ENCODE measurements at places on chromosomes 7 and 10.

DNA sequence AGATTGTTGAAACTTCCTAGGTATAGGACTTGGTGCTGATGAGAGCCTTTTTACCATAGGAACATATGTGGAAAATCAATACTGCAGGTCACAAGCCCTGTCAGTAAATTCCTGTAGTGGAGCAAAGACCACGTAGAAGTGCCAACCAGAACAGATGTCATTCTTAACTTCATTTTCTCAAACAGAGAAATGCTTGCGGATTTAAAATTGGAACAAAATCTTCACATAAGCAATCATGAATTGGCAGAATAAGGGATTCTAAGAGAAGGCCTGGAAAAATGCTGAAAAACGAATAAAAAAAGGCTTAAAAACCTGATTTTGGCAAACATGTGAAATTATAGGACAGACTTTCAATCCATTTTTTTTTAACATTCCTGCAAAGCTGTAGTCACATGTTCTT, 80.8 kb upstream of the SMIM30 start:
- no peak for DNase-seq
- no peaks in the 10 kb centered on the region for H3K4me1 ChIP-seq
- H3K27me3 ChIP-seq = no peaks in the 10 kb centered on the region
- no peaks in the 10 kb centered on the region for H3K36me3 ChIP-seq

GRCh38 chr7:111753968-111754367, 191.7 kb upstream of the IMMP2L start:
- H3K27me3 ChIP-seq = no peaks in the 10 kb centered on the region
- no peaks in the 10 kb centered on the region for H3K4me1 ChIP-seq
- no peak for DNase-seq
- H3K36me3 ChIP-seq = no peaks in the 10 kb centered on the region
- no peak overlapping the region for H3K27ac ChIP-seq

DNA sequence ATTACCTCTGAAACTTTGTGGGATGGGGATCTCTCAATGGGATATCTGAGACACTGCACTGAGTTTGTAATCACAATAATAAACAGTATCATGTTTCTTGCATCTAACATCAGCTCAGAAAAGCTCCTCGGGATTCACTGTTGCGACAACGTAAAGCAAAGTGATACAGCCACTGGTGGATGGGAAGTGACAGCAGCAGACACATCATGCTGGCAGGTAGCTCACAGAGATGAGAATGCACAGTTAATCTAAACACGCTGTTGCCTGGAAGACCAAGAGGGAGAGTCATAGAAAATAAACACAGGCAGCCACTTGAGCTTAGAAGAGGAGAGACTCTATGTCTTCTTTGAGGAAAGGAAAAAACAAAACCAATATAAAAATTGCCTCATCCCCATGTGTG, 513.8 kb downstream of the MAGI2 start:
- no peaks in the 10 kb centered on the region for H3K27me3 ChIP-seq
- H3K27ac ChIP-seq = no peak overlapping the region
- H3K36me3 ChIP-seq = no peaks in the 10 kb centered on the region
- no peak overlapping the region for H3K4me3 ChIP-seq

DNA sequence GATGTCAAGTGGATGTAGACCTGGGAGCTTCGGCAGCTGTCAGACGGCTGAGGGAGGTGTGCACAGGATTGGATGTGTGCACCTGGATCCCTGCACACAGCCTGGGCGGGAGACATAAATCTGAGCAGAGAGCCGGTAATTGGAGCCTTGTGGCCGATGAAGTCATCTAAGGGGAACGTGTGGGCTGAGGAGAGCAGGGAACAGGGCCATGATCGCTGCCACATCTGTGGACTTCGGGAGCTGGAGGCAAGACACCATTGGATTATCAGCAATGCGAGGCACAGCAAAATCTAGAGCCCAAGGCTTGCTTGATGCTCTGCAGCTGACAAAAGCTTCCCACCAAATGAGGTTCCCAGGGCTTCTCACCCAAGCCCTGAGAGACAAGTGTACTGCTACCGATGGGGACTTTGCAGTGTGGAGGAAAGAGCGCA, 147.7 kb downstream of the PTPN20 start:
- no peaks in the 10 kb centered on the region for H3K27me3 ChIP-seq
- DNase-seq = no peak

DNA sequence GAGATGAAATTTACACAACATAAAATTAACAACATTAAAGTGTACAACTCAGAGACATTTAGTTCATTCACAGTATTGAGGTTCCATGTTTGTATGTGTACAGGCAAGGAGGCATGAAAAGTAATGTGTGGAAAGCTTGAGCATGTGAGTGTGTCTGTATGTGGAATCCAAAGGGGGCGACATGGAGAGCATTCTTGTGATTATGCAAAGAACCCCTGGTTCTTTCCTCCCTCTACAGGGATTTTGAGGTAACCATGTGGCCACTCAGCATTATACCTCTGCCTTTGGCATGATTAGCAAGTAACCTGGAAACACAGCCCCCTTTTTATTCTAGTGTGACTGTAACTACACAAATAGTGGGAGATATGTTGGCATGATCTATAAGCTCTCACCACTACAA, 21.0 kb downstream of the OR2F1 start:
- H3K27me3 ChIP-seq = no peaks in the 10 kb centered on the region
- H3K27ac ChIP-seq = no peak overlapping the region
- H3K4me1 ChIP-seq = no peaks in the 10 kb centered on the region
- no peaks in the 10 kb centered on the region for H3K36me3 ChIP-seq
- no peak for DNase-seq
- no peak overlapping the region for H3K4me3 ChIP-seq

GRCh38 chr7:2876031-2876731, 32.1 kb upstream of the GNA12 start:
- H3K4me3 ChIP-seq = no peak overlapping the region
- no peaks in the 10 kb centered on the region for H3K36me3 ChIP-seq
- no peaks in the 10 kb centered on the region for H3K27me3 ChIP-seq
- no peak overlapping the region for H3K27ac ChIP-seq
